ENCODE measurements at places on chromosomes 2 and 18.

- DNase-seq, result no peak
Observed at GRCh38 chr2:240798327-240798905, 21.6 kb downstream of the KIF1A start.

DNA sequence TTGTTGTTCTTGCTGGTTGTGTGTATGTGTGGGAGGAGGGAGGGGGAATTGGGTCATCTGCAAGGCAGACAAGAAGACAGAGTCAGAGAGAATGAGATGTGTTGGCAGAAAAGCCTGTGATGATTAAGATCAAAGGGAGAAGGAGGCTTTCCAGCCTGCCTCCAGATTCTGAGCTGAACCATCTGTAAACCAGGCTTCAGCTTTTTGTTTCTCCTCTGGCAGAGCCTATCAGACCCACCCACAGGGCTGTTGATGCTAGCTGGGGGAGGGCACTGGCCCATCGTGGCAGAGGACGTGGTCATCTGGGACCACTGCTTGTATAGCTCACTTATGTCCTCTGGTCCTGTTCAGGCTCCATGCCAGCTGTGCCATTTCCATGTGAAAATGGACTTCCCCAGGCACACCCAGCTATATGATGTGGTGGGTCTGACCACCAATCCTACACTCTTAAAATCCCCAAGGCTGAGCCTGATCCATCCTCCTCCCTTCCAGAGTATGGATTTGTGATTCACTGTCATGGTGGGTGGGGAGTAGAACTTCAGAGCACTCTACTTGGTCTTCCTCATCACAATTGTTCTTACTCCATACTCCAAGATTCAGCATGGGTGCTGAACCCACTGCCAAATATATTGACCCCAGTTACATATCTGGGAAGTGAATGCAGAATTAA is 27.8 kb upstream of the COL6A3 start:
- DNase-seq, result no peak

- DNase-seq, result no peak
Observed at GRCh38 chr18:26506012-26506411, 42.3 kb downstream of the KCTD1 start.

DNA sequence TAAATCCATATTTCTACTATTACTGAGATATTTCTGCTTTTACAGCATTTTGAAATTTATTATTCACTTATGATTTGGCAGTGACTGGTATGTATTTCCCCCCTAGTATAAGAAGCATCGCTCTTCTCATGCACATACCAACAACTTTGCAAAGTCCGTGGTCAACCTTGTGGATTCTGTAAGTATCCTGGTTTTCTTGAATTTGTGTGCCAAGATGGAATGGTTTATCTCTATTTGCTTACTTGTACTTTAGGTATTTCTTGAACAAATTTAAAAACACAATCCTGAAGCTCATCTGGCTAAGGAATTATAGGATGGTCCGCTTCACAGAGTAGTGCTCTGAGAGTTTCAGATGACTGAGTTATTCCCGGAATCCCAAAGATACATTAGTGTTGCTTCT is 85.0 kb upstream of the FAM237A start:
- DNase-seq, result no peak

GRCh38 chr2:98614024-98614739 is 5.8 kb downstream of the UNC50 start:
- DNase-seq, result no peak

- no peak for DNase-seq
Observed at GRCh38 chr2:46344706-46345105, 47.5 kb downstream of the EPAS1 start.

DNA sequence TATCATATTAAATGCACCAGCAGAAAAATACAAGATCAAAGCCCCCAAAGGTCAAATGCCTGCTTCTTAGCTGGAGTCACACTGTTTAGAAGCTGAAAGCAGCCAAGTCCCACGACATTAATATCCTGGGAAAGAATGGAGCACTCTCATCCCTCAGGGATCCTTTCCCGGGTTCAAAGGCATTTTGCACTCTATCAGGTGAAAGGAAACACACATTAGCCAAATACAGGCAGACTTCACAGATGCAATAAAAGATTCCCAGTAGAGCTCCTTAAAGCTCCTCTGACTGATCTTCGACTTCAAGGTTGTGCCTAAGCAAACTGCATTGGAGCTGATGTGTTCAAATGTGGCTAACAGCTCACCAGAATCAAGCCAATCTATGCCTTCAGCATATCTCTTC is 158.4 kb downstream of the RNF152 start:
- DNase-seq, result no peak

Measured in AG09319 (cell line).